ENCODE measurements at places on chromosomes 4 and X. TPM values are rescaled to one million over a fixed set of nuclear protein-coding genes. Genes with fewer than 3 reads are reported as not detected.

Gene CSAG3
- total RNA-seq, result not detected

Gene UGT2B10
- total RNA-seq, result not detected

Gene FRAS1
- 13.0 TPM for total RNA-seq

Gene BTK
- total RNA-seq, result 0.41 TPM

Gene MAGEB1
- total RNA-seq, result not detected

Gene LNX1
- total RNA-seq, result 67.7 TPM

Gene GLOD5
- total RNA-seq, result not detected

Gene TLR2
- total RNA-seq, result 0.82 TPM

Gene COX18
- 26.1 TPM for total RNA-seq

Gene PPP1R3F
- 17.1 TPM for total RNA-seq

Gene SLC49A3
- total RNA-seq, result 0.82 TPM

Gene TMEM150C
- 74.2 TPM for total RNA-seq

Gene TMSB15C
- 43.2 TPM for total RNA-seq

Gene ZNF630
- total RNA-seq, result 8.6 TPM

Gene CRLF2
- total RNA-seq, result not detected

Gene SOX3
- 2.4 TPM for total RNA-seq

Gene PTPN13
- total RNA-seq, result 55.8 TPM

Gene XAGE3
- not detected for total RNA-seq

Gene SCRG1
- 2.4 TPM for total RNA-seq

Gene SLC35A2
- 9.8 TPM for total RNA-seq

Gene KCTD8
- 2.4 TPM for total RNA-seq

Gene CLGN
- 4.5 TPM for total RNA-seq

Gene TBL1X
- total RNA-seq, result 2.9 TPM

Gene TENM3
- total RNA-seq, result 78.3 TPM

Gene GAGE12J
- total RNA-seq, result not detected

Gene CXCL10
- not detected for total RNA-seq

Gene FHDC1
- total RNA-seq, result 5.7 TPM

Gene F8A3
- total RNA-seq, result 1.2 TPM
